Caki2 (cell line): ENCODE measurements at places on chromosomes 6 and 20. TPM values are rescaled to one million over a fixed set of nuclear protein-coding genes. Genes with fewer than 3 reads are reported as not detected.

GRCh38 chr20:63023071-63023935 lies 16.5 kb upstream of the BHLHE23 start:
- no peak for DNase-seq

GRCh38 chr6:82410151-82410648 lies 46.6 kb downstream of the TPBG start:
- no peak for DNase-seq

- DNase-seq, result peak; percentile 33
Observed at GRCh38 chr6:29552512-29553051, 7.0 kb downstream of the UBD start.

DNA sequence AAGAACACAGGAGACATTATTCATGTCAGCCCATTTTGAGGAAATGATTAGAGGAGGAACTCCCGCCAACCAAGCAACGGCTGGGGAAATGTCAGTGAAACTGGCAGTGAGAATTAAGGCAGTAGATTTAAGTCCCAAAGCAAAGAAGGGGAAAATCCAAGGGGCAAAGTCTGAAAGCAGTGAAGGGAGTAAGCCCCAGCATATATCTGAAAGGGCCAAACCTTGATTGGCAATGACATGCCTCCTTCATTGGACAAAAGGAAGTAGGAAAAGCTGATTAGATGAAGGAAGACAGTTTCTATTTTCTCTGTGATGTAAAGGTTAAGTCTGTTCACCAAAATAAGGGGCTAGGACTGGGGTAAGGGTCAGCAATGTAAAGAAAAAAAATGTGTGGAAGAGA lies 190.3 kb downstream of the RNF144B start:
- DNase-seq, result no peak

DNA sequence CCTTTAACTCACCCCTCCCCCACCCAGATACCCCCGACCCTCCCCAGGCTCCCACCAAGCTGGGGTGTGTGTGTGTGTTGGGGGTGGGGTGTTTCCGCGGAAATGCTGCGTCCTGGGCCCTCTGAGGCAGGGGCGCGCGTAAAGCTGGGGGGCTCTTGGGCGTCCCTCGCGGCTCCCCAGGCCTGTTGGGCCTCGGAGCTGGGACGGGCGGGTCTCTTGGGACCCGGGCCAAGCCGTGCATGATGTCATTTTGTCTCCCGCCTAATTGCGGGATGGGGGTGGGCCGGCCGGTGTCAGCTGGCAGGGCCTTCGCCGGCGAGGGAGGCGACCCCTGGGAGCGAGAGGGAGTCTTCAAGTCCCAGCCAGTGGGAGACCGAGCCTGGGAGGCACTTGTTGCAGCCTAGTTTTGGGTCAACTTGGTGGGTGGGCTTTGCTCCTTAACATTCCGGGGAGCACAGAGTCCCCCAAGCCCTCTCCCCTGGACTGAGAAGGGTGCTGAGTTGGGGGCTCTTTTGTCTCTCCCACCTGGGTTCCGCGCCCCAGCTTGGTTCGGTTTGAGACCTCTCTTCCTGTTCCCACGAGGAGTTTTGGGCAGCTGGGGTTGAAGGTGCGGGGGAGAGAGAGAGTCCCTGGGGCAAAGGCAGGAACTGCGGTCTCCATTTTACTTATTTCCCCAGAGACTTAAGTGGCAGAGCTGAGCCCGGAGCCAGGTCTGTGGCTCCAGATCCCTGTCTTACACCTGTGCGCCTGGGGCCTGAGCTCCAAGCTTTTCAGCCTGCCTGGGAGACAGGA lies 623 bp downstream of the MYBL2 start:
- peak; percentile 14 for DNase-seq

- DNase-seq, result no peak
Observed at GRCh38 chr6:158383057-158383456, 70.8 kb downstream of the TULP4 start.

- DNase-seq, result no peak
Observed at GRCh38 chr6:37321516-37322415, 32.0 kb upstream of the RNF8 start.

GRCh38 chr6:69601132-69601531 lies 195.7 kb downstream of the LMBRD1 start:
- DNase-seq, result no peak

GRCh38 chr6:27777614-27778355 lies 134.4 kb downstream of the OR2B2 start:
- DNase-seq, result no peak

- no peak for DNase-seq
Observed at GRCh38 chr20:40880729-40881109, 147.9 kb upstream of the TOP1 start.

GRCh38 chr6:56746767-56747504 lies 104.2 kb upstream of the DST start:
- no peak for DNase-seq

- DNase-seq, result no peak
Observed at GRCh38 chr6:128918886-128919285, 35.9 kb downstream of the LAMA2 start.

GRCh38 chr6:118502169-118502568 lies 45.9 kb upstream of the PLN start:
- no peak for DNase-seq

DNA sequence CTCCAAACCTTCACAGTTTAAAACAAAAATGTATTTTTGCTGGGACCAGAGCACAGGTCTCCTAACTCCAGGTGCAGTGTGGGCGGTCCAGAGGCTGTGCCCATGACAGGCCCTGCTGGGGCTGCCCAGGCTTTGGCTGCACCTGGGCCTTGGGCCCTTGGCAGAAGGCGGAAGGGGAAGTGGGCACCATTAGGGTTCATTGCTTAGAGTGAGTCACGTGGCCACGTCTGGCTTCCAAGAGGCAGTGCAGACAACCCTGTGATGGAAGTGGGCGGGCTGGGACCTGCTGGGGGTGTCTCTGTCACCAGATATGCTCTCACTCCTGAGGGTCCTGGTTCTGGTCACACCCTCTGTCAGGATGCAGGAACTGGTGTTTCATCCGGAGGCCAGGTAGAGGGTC lies 302.2 kb downstream of the QKI start:
- no peak for DNase-seq

GRCh38 chr6:87102151-87102621 lies 7.3 kb upstream of the CGA start:
- DNase-seq, result no peak

DNA sequence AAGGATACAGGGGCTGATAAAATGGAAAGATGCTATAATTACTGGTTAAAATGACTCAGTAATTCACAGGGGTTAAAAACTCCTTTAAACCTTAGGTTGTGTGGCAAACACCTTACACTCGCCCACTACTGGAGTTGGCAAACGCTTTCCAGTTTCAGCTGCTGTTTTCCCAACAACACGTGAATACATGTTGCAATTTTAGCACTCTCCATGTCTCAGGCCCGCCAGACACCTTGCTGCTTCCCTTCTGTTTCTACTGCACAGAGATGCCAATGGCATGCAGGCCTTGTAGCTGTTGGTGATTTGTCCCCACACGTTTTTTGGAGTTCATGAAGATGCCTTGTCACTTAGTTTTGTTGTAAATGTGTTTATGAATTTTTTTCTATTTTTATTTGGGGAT lies 5.3 kb upstream of the TTPAL start:
- DNase-seq, result no peak

DNA sequence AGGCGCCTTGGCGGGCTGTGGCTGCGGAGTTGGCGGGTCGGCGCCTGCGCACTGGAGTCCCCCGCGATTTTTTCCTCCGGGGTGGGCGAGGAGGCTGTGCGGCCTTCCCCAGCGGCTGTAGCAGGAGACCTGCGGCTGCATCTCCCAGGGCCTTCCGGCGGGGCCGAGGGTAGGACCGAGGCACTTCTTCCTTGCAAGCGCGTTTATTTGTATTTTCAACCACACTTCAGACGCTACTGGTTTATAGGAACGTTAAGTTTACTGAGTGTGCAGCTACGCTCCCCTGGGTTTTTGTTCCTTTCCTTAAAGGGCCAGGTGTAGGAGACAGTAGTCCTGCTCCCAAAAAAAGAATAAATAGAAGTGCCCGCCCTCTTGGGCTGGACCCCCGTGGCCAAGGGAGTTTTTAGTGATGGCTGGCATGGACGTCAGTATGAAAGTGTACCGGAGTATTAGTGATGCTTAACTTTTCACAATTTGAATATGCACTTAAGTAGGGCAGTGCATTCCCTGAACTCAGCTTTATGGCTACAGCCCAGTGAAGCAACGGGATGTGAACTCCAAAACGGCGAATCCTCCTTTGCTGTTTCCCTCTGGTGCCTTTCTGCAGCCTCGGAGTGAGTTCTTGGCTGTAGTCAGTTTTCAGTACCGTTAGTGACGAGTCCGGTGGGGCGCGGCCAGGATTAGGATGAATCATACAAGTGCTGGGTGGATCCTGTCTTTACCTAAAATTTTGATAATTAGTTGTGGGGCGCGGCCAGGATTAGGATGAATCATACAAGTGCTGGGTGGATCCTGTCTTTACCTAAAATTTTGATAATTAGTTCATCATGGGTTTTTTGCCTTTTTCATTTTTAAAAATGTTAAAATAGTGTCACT lies 1.0 kb upstream of the FBXO5 start:
- peak; percentile 94 for DNase-seq

- DNase-seq, result no peak
Observed at GRCh38 chr20:63794614-63795013, 36.5 kb downstream of the ZBTB46 start.

- DNase-seq, result no peak
Observed at GRCh38 chr20:33481431-33481941, 8.4 kb upstream of the CBFA2T2 start.

DNA sequence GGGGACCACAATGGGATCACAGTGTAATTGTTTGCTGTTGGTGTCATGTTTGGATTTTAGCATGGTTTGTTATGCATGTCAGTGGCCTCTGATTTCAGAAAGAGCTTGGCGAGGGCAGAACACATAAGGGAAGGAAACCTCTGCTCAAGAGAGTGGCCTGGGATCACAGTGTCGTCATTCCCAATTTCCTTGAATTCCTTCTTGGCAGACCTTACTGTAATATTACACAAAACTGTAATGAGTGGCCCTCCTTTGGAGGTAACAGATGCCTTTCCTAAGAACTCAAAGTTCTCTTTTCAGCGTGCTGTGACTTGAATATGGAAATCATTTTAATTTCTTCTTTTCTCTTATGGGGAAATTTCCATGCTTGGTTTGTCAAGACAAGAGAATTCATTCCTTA lies 46.9 kb downstream of the JAG1 start:
- DNase-seq, result no peak

DNA sequence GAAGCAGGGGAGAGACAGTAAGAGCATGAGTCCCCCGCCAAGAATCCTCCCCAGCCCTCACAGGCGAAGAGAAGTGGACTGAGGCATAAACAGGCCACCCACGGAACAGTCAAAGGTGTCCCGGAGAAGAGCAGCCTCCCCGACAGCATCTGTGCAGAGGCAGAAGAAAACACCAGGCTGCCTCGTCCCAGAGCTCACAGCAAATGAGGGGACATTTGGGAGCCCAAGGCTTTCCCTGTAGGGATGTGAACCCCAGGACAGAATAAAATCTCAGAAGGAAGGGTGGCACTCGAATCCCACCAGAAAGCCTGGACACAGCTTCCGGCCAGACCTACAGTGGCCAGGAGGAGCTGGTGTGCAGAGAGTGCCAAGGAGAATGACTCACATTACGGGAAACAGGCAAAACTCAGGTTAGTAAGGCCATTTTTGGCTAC lies 90.4 kb downstream of the DLL1 start:
- DNase-seq, result no peak

DNA sequence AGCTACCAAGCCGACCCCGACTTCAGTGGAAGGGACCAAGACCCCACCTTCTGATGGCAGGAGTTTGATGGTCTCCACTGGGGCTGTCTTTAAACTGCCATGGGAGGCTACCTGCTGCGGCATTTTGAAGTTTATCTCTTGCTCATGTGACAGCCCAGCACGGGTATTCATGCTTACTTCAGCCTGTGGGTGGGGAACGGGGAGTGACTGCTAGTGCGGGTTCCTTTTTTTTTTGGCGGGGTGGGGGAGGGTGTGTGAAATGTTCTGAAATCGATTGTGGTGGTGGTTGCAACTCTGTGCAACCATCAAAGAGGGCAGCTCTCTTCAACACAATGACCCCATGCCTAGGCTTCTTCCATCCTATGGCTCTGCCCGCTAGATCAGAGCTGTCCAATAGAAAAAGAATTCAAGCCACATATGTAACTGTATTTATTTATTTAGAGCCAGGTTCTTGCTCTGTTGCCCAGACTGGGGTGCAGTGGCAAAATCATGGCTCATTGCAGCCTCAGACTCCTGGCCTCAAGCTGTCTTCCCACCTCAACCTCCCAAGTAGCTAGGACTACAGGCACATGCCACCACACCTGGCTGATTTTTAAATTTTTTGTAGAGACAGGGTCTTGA lies 53.7 kb downstream of the PPP1R16B start:
- no peak for DNase-seq

DNA sequence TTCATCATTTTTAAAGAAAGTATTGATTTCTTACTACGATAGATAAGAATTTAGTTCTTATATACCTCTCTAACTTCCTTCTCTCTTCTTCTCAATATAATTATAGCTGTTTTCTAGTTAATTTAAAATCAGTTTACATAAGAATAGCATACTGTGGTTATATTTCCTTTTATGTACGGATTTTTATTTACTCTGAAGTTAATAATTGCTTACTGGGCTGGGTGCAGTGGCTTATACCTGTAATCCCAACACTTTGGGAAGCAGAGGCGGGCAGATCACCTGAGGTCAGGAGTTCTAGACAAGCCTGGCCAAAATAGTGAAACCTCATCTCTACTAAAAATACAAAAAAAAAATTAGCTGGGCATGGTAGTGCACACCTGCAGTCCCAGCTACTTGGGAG lies 9.7 kb downstream of the ACSS2 start:
- DNase-seq, result no peak

- peak; percentile 60 for DNase-seq
Observed at GRCh38 chr6:24524805-24525204, 30.0 kb downstream of the ALDH5A1 start.

DNA sequence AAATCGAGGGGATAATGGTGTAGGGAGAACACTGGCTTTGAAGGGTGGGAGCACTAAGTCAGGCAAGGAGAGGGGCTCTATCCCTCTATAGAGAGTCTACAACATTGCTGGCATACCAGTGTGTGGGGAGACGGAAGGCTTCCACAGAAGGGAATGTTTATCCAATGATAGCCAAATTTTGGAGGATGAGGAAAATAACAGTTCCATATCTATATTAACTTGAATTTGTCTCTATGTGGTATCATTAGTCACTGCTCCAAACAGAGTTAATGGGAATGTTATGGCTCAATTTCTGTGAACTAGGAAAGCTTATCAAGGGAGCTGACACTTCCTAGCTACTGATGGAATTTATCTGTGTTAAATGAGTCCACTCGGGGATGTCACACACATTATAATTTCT lies 208.9 kb upstream of the PHACTR1 start:
- no peak for DNase-seq

GRCh38 chr20:59152559-59153354 lies 10.9 kb upstream of the ZNF831 start:
- no peak for DNase-seq

The MATN4 gene
- 0.10 and 2.1 TPM in 2 replicates for total RNA-seq

The PROCR gene
- 30.9 and 56.1 TPM in 2 replicates for total RNA-seq

The KIF25 gene
- total RNA-seq, result not detected in 2 replicates

The RALGAPA2 gene
- 1.9 and 2.2 TPM in 2 replicates for total RNA-seq

The TFAP2A gene
- 2.1 and 4.2 TPM in 2 replicates for total RNA-seq

The SLC4A11 gene
- 0.17 and 2.1 TPM in 2 replicates for total RNA-seq

The DEFB124 gene
- not detected in 2 replicates for total RNA-seq

The RBM12 gene
- 52.0 and 59.2 TPM in 2 replicates for total RNA-seq

The SLC24A3 gene
- total RNA-seq, result not detected in 2 replicates

The HLA-DRB1 gene
- 0.17 TPM in 1 of 2 replicates, not detected in the other for total RNA-seq

The HLA-DOB gene
- not detected in 2 replicates for total RNA-seq

The CLDN20 gene
- not detected in 2 replicates for total RNA-seq

The FOXF2 gene
- total RNA-seq, result 6.8 and 14.1 TPM in 2 replicates

The HLA-DRA gene
- not detected in 2 replicates for total RNA-seq

The PDYN gene
- not detected in 2 replicates for total RNA-seq

The CTCFL gene
- not detected in 2 replicates for total RNA-seq

The CFAP206 gene
- total RNA-seq, result 4.0 and 4.1 TPM in 2 replicates

The GLP1R gene
- not detected in 2 replicates for total RNA-seq

The OPN5 gene
- not detected in 2 replicates for total RNA-seq

The TGM3 gene
- total RNA-seq, result 0.24 TPM in 1 of 2 replicates, not detected in the other

The DLK2 gene
- total RNA-seq, result 0.07 TPM in 1 of 2 replicates, not detected in the other
